ENCODE measurements at places on chromosomes 11 and 22. TPM values are rescaled to one million over a fixed set of nuclear protein-coding genes. Genes with fewer than 3 reads are reported as not detected.
A peak's percentile ranks its signal among the peaks of the same experiment; 100 is the strongest.

GRCh38 chr22:50599816-50600455, 657 bp upstream of the MAPK8IP2 start:
- DNase-seq, result peak; percentile 89

Gene POU2AF2
- not detected for total RNA-seq

- DNase-seq, result no peak
Observed at GRCh38 chr11:72783144-72783905, 10.5 kb downstream of the STARD10 start.

DNA sequence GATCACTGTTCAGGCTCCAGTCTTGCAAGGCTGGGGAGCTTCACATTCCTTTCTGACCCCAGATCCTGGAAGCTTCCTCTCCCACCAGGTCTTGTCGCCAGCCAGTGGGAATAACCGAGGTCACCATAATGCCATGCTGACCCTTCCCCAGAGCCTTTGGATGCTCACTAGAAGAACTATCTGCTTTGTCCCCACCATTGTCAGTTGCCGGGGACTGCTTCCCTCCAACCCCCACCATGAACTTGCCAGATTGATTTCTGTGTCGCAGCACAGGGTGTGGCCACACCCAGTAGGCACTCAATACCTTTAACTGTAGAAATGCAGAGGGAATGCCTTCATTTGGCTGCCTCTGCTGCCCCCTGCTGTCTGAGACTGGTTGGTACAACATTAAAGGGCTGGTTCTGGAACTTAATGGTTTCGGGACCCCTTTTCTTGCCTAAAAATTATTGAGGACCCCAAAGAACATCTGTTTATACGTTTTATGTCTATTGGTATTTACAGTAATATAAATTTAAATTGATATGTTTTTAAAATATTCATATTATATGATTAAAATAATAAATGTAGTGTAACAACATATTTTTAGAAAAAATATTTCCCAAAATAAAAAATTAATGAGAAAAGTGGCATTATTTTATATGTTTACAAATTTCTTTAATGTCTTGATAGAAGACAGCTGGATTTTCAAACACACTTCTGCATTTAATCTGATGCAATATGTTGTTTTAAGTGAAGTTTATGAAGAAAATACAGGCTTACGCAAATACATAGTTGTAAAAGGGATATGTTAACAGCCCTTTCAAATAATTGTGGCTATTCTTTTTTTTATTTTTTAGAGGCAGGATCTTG, 6.7 kb upstream of the GDPD5 start:
- DNase-seq, result peak; percentile 78

DNA sequence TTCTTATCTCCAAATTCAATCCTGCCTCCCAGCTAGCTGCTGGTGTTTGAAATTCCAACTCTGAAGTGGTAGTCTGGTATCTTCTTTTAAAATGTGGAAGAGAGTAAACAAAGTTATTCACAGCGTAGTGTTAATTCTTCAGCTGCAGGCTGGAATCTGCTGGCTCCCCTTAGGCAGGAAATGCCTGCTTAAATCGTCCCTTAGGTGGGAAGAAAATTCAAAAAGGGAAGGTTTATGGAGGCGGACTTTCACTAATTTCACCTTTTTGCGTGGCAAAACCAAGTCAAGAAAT, 439.0 kb upstream of the CCDC90B start:
- DNase-seq, result no peak

Gene KCNJ1
- 0.19 TPM for total RNA-seq

GRCh38 chr22:48581796-48582469, 1245.7 kb downstream of the BRD1 start:
- DNase-seq, result no peak

Gene TMEM86A
- total RNA-seq, result 4.4 TPM

GRCh38 chr22:29194184-29194583, 11.5 kb upstream of the EMID1 start:
- no peak for DNase-seq

- DNase-seq, result no peak
Observed at GRCh38 chr11:101390539-101390938, 193.3 kb downstream of the TRPC6 start.

- peak; percentile 49 for DNase-seq
Observed at GRCh38 chr11:69914286-69915150, 95.3 kb upstream of the FGF3 start.

DNA sequence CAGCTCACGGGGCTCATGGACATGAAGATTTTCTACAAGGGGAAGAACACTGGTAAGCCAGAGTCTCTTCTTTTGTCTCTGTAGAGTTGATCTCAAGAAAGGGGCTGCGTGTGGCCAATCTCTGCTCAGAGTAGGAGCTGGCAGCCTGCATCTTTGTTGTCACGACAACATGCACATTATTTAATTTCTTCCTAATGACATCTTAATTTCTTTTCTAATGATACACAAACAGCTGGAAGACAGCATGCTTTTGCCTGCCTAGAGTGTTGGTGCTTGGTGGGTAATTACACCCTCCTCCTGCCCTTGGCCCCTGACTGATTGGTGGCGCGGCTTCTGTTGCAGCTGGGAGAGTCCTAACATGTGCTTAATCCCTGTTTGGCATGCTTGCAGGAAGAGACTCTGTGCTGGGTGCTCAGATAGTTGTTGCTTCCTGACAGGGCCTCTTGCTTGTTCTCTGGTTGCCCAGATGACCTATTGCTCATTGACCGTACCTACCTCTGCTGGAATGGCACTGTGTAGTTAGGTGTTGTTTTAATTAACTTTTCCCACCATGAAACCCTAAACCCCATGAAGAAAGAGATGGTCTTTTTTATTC, 106.9 kb upstream of the SORL1-AS1 start:
- DNase-seq, result no peak

GRCh38 chr22:45224988-45225731, 15.5 kb downstream of the KIAA0930 start:
- no peak for DNase-seq

Gene MUC2
- total RNA-seq, result 0.06 TPM

- DNase-seq, result no peak
Observed at GRCh38 chr22:36817525-36817848, 652 bp upstream of the PVALB start.

- DNase-seq, result no peak
Observed at GRCh38 chr22:30892731-30893221, 75.8 kb downstream of the MORC2 start.

GRCh38 chr11:35247863-35248262, 108.9 kb downstream of the CD44 start:
- no peak for DNase-seq

- DNase-seq, result no peak
Observed at GRCh38 chr11:114818382-114818781, 140.1 kb downstream of the NXPE2 start.

GRCh38 chr22:26460202-26460601, 23.4 kb downstream of the HPS4 start:
- DNase-seq, result no peak
